ENCODE measurements at places on chromosomes 4 and X. TPM values are rescaled to one million over a fixed set of nuclear protein-coding genes. Genes with fewer than 3 reads are reported as not detected.

- H3K27me3 ChIP-seq, result no peaks in the 10 kb centered on the region
- H3K4me1 ChIP-seq, result no peaks in the 10 kb centered on the region
- no peaks in the 10 kb centered on the region for H3K36me3 ChIP-seq
- H3K4me3 ChIP-seq, result no peak overlapping the region
These were observed 64.3 kb downstream of the CPZ start for GRCh38 chr4:8656711-8657380.

DNA sequence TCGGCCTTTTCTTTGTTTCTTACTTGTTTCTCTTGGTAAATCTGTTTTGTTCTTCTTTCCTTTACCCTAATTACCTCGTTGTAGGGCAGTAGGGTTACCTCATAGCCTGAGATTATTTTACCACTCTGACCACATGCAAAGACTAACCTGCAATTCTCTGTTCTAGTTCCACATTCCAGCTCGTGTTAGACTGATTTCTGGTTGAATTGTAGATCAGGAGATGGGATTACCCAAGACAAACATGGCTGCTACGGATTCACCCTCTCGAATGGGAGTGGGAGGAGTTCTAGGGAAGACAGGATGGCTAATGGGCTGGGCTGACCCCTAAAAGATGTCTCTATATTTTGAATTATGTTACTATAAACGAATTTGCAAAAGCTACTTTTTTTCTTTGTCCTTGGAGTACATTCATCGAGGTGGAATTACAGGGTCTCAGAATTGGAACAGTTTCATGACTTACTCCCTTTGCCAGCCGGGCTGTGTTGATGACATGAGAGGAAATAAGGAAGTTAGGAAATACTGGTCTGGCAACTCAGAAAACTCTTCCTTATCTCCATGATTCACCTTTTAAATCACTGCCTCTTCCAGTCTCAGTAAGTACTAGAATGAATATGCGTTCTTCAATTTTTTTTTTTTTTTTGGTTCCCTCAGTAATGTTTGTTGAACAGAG lies 36.7 kb upstream of the FBXW7 start:
- no peaks in the 10 kb centered on the region for H3K27me3 ChIP-seq
- no peaks in the 10 kb centered on the region for H3K36me3 ChIP-seq
- no peak for DNase-seq
- no peak overlapping the region for H3K27ac ChIP-seq
- H3K4me3 ChIP-seq, result no peak overlapping the region

DNA sequence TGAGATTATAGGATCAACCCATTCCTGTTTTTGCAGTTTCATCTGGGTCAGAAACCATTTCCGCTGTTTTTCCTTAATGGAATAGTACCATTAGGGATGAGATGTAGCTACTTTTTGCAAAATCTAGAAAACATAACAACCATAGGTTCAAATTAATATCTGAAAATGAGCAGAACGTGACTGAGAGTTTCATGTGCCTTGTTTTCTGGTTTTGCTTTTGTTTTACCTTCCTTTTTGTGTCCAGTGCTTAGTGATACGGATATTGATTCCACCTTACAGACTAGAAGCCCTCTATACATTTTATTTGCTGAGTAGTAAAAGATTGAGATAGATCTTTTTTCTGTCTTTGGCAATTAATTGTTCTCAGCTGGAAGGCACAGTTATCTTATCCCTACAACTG lies 46.5 kb downstream of the SNX25 start:
- DNase-seq, result no peak
- H3K36me3 ChIP-seq, result no peaks in the 10 kb centered on the region
- H3K4me3 ChIP-seq, result no peak overlapping the region
- H3K4me1 ChIP-seq, result peaks cover 16% of the 10 kb centered on the region

Gene HEPH
- total RNA-seq, result 168 TPM

Gene DNAAF6
- total RNA-seq, result not detected

Gene RBMXL3
- total RNA-seq, result not detected

Measured in neural progenitor cell (in vitro differentiated cells).